ENCODE measurements at places on chromosomes 16 and 17. TPM values are rescaled to one million over a fixed set of nuclear protein-coding genes. Genes with fewer than 3 reads are reported as not detected.

DNA sequence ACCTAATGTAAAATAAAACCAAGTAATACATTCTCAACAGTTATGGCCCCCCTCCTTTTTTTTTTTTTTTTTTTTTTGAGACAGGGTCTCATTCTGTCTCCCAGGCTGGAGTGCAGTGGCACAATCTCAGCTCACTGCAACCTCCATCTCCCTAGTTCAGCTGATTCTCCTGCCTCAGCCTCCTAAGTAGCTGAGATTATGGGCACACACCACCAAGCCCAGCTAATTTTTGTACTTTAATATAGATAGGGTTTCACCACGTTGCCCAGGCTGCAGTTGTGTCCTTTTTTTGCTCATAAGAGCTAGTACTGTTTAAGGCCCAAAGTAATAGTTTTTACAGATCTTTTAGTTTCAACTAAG, 18.3 kb downstream of the EARS2 start:
- DNase-seq, result no peak

GPRC5B gene
- 0.24 TPM for total RNA-seq

DNA sequence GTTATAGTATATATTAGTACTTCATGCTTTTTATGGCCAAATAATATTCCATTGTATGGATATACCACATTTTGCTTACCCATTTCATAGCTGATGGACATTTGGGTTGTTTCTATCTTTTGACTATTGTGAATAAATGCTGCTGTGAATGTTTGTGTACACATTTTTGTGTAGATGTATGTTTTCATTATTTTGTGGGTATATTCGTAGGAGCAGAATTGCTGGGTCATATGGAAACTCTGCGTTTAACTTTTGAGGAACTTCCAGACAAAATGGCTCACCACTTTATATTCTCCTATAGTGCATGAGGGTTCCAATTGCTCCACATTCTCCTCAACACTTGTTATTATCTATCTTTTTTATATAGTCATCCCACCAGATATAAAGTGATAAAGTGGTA, 88.6 kb downstream of the CCT6B start:
- no peak for DNase-seq

BCL6B gene
- not detected for total RNA-seq

DNA sequence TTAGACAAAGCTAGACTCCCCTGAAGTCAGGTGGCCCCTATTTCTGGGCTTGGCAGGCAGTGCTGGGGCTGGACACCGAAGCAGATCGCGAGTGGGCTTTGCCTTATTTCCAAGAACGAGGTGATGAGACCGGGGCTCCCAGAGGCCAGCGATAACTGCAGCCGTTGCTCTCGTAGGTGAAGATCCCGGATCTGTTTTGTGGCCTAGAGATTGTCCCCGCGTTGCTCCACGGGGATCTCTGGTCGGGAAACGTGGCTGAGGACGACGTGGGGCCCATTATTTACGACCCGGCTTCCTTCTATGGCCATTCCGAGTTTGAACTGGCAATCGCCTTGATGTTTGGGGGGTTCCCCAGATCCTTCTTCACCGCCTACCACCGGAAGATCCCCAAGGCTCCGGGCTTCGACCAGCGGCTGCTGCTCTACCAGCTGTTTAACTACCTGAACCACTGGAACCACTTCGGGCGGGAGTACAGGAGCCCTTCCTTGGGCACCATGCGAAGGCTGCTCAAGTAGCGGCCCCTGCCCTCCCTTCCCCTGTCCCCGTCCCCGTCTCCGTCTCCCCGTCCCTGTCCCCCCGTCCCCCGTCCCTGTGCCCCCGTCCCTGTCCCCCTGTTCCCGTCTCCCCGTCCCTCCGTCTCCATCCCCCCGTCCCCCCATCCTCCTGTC, 1.5 kb upstream of the TBCD start:
- DNase-seq, result no peak
